Uterine smooth muscle cell (primary cell): ENCODE measurements at places on chromosomes 16 and 17. TPM values are rescaled to one million over a fixed set of nuclear protein-coding genes. Genes with fewer than 3 reads are reported as not detected.

The MRPS23 gene
- 19.5 and 31.3 TPM in 2 replicates for total RNA-seq

The HSF5 gene
- not detected in 2 replicates for total RNA-seq

The EME1 gene
- 3.9 and 18.0 TPM in 2 replicates for total RNA-seq

The MC1R gene
- total RNA-seq: 4.4 and 7.5 TPM in 2 replicates

The SLC43A2 gene
- 2.1 and 2.9 TPM in 2 replicates for total RNA-seq

The RDM1 gene
- 0.87 and 1.5 TPM in 2 replicates for total RNA-seq

The HOXB9 gene
- not detected in 2 replicates for total RNA-seq

The TBC1D3K gene
- total RNA-seq: not detected in 2 replicates

The GPRC5C gene
- 3.5 and 9.1 TPM in 2 replicates for total RNA-seq

The PRAC2 gene
- not detected in 2 replicates for total RNA-seq

The GNG13 gene
- not detected in 2 replicates for total RNA-seq

The TP53TG3C gene
- total RNA-seq: not detected in 2 replicates

The TEX19 gene
- total RNA-seq: 0.12 TPM in 1 of 2 replicates, not detected in the other

The MFAP4 gene
- total RNA-seq: 4.8 and 21.7 TPM in 2 replicates

The WNT9B gene
- not detected in 2 replicates for total RNA-seq

The ELOB gene
- total RNA-seq: 377 and 396 TPM in 2 replicates

The LYRM1 gene
- total RNA-seq: 64.7 and 69.5 TPM in 2 replicates

The SMARCE1 gene
- total RNA-seq: 69.9 and 86.4 TPM in 2 replicates

The C16orf92 gene
- total RNA-seq: not detected in 2 replicates

The IL17C gene
- total RNA-seq: 0.12 TPM in 1 of 2 replicates, not detected in the other

The TMEM238L gene
- not detected in 2 replicates for total RNA-seq

The OR1A1 gene
- not detected in 2 replicates for total RNA-seq

The KLHL10 gene
- total RNA-seq: 0.12 TPM in 1 of 2 replicates, not detected in the other
